ENCODE measurements at places on chromosomes 1 and 21. TPM values are rescaled to one million over a fixed set of nuclear protein-coding genes. Genes with fewer than 3 reads are reported as not detected.

DNA sequence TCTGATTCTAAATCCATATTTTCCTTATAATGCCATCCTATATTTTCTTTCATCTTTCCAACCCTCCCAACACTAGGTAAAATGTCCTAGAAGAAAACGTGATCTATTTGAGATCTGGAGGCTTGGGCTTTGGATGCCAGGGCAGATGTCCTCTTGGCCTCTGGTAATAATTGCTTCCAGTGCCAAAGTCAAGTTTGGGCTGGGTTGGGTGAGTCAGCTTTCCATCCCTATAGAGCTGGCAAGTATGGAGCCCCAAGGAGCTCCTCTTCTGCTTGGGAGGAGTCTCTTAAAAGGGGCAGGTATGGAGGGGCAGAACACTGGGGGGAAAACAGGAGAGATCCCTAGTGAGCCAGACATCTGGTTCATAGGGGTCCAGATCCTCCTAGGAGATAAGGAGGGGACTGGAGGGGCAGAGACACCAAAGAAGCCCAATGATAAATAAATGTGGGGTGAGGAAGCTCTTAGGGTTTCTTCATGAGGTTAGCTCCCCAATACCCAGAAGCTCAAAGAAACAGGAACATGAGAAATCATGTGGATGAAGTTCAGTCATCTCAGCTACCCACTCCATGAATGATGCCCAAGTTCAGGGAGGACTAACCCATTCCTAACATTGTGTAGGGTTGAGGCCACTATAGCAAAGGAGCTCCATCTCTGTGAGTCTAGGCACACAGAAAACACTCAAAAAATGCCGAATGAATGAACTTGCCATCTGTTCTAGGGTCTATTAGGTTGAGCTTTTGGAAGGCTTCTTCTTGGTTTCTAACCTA lies 3.5 kb downstream of the C1orf116 start:
- DNase-seq, result no peak

DNA sequence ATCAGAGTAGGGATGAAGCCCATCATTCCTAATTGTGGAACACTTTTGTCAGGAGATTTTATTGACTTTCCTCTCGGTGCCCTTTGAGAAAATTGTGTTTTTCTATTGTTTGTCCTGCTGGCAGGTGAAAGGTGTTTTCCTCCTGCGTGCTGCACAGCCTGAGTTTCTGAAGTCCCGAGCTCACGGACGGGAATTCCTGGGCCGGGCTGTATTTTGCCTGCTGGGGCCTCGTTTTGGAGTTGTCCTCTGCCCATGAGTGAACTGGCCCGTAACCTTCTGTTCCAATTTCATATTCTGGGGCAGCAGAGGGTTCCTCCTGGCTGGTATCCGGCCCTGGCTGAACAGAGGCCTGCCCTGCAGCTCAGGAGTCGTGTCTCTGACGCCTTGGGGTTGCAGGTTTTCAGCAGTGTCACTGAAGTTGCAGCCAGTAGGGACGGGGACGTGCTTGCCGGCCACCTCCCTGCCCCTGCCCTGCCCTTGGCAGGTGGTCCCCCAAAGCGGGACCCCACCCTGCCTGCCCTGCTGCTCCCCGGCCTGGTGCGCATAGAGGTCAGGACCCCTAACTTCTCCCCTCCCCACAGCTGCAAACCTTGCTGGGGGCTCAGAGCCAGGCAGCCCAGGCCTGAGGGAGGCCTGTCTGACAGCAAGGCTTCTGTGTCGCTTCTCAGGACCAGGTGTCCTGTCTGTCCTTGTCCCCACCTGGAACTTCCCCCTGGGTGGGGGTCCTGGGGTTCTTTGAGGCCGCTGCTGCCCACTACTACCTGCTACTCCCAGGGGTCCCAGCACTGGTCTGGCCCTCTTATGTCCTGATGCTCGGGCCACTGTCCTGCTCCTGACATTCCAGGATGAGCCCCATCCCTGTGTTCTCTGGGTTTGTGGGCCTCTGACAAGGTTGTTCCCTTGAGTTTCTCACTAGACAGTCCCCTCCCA lies 49.0 kb downstream of the SLX9 start:
- no peak for DNase-seq

DNA sequence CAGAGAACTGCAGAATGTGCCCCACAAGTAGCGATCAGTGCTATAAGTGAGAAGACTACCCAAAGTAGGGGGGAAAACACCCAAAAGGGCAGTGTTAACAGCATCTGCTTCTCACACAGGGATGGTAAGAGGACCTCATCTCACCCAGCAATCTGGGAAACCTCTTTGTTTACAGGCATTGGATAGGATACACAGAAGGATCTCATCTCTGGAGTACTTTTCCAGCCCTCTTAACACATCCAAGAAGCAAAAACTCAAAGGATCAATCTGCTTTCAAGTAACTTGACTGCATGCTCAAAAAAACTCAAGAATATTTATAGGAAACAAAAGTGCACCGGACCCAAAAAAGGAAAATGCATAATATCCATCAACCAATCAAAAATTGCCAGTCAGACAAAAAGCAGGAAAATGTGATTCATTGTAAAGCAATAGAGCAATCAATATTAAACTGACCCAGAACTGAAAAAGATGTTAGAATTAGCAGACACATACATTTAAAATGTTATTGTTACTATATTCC lies 311.0 kb upstream of the CXADR start:
- no peak for DNase-seq

- no peak for DNase-seq
These were observed 141.4 kb downstream of the SMYD3 start for GRCh38 chr1:246365708-246366107.

DNA sequence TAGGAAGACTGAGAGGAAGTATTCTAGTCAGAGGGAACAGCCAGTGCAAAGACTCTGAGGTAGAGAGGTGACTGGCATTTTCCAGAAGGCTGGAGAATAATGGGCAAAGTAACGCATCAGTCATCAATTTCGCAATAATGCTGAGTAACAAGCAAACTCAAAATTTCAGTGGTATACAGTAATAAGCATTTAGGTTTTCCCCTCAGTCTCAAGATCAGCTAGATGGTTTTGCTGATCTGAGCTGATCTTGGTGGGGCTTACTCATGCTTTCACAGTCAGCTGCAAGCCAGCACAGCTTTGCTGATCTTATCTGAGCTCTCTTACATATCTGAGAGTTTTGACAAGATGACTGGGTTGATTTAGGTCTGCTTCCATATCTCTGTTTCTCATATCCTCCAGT lies 108.7 kb downstream of the TSEN15 start:
- DNase-seq, result no peak

OR2L2 gene
- not detected for total RNA-seq

- DNase-seq, result peak; percentile 68
These were observed 43.8 kb downstream of the RBM11 start for GRCh38 chr21:14259747-14260146.

- DNase-seq, result no peak
These were observed 17.5 kb downstream of the ADGRB2 start for GRCh38 chr1:31746687-31747086.

- DNase-seq, result no peak
These were observed 3.5 kb upstream of the GSTM4 start for GRCh38 chr1:109652402-109652801.

GRCh38 chr1:113399062-113399583 lies 8.8 kb downstream of the MAGI3 start:
- no peak for DNase-seq

PLOD1 gene
- 112 TPM for total RNA-seq

DNA sequence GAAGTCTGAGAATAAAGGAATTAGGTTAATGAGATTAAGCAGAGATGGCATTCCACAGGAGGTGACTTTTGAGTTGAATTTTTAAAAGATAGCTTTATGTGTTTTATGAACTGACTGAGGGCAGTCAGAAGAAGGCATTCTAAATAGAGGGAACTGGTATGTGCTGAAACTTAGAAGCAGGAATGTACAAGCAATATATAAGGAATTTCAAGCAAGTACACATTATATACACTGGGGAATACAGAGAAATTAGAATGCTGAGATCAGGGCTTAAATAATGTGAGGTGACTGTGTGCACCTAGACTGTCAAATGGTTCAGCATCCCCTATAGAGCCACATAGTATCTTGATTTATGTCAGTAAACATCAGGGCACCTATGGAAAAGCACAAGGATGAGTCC lies 19.3 kb downstream of the WNT2B start:
- DNase-seq, result no peak

FCRL5 gene
- not detected for total RNA-seq

G0S2 gene
- not detected for total RNA-seq

PDPN gene
- total RNA-seq, result 3.6 TPM

GRCh38 chr1:6125366-6125765 lies 54.8 kb downstream of the CHD5 start:
- DNase-seq, result no peak

CD1E gene
- not detected for total RNA-seq
